Stimulated activated CD8-positive, alpha-beta memory T cell treated with anti-CD3 and anti-CD28 coated beads, Interleukin-7, amount 100 ng/mL, for 24 hours (primary cell): ENCODE measurements at places on chromosomes 3 and 15.

DNA sequence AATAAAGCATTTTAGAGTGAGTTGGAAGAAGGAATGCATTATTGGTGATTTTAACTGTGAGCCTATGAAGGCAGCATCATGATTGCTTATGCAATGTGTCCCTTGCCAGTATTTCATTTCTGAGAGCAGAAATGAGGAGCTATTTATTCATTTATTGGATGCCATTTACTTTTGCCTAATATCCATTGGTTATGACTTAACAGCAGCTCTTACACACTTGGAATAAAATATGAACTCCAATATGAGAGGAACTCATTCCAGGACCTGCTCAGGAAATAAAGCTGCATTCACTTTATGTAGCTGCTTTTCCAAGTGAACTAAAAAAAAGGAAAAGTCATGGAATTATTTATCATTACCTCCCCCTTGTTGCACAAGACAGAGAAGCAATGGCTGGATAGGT is 280.1 kb downstream of the LRTM1 start:
- DNase-seq: no peak

GRCh38 chr3:10465161-10465560 is 40.2 kb downstream of the ATP2B2 start:
- DNase-seq: no peak

DNA sequence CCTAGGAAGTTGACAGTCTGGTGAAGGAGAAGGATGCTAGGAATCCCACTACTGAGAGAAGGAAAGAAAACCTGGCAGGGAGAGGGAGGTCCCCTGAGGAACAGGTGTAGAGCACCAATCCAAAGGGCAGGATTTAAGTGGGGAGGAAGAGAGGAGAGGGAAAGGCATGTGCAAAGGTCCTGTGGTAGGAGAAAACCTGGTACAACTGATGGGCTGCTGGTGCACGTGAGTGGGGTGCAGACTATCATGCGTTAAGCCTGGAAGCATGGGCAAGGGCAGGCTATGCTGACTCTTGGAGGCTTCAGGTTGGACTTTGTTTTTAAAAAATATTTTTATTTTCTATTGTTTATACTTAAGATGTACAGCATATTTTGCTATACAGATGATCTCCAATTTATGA is 209.6 kb downstream of the PDZRN3 start:
- no peak for DNase-seq

GRCh38 chr3:88152841-88153240 is 3.1 kb downstream of the C3orf38 start:
- no peak for DNase-seq

DNA sequence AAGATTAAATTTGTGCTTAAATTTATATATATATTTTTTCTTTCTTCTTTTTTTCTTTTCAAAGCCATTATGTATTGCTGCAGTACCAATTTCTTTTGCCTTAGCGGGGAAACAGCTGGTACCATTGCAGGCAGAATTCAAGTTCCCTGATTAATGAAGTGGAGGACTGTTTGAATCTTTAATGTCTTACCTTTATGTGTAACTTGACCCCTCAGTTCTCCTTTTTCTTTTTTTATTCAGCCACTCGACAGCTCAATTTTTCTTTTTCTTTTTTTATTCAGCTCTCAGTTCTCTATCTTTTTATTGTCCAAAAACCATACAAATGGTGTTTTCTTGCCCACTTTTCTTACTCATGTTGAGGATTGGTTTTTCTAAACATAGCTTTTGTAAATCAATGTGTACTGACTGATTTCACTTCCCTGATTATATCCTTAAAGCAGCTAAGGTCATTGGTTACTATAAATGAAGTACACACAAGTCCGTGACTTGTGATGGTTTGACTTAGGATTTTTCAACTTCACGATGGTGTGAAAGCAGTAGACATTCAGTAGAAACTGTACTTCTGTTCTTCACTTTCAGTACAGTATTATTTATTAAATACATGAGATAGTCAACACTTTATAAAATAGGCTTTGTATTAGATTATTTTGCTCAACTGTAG is 22.8 kb downstream of the ATP2C1 start:
- no peak for DNase-seq
